ENCODE measurements at places on chromosomes 11 and 22.

DNA sequence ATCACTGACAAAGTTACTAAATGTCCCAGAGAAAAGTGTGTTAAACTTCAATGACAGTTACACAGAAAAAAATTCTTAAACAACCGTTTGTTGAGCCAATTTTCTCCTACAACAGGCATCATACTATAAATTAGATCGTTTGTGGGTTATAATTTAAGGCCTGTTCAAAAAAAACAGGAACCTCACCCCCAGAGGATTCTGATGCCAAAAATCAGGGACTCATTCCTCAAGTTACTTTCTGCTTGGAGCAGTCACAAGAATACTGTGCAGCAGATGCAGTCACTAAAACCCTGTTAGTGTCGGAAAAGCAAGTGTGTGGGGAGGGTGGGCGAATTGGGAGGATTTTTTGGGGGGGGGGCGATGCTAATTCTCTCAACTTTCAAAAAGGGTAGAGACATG, 657 bp downstream of the CWC15 start:
- no peak for DNase-seq

DNA sequence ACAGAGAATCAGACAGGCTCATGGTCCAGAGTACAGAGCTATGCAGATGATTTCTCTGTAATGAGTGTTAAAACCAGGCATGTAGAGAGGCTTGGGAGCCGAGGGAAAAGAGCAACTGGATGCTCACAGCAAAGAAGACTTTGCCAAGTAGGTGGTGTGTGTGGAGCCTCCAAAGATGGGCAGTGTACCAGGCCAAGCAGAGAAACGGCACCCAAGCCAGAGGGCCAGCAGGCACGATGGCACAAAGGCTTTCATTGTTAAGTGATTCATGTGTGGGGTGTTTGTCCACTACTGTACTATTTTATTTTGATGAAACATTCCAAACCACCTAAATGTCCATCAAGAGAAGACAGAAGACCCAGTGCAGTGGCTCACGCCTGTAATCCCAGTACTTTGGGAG, 11.1 kb downstream of the RANGAP1 start:
- no peak for DNase-seq

- no peak for DNase-seq
Observed at GRCh38 chr11:36233204-36233603, 56.0 kb downstream of the COMMD9 start.

- no peak for DNase-seq
Observed at GRCh38 chr11:7480113-7480512, 5.2 kb upstream of the OLFML1 start.

GRCh38 chr11:92980312-92980711, 10.9 kb downstream of the MTNR1B start:
- DNase-seq, result no peak

DNA sequence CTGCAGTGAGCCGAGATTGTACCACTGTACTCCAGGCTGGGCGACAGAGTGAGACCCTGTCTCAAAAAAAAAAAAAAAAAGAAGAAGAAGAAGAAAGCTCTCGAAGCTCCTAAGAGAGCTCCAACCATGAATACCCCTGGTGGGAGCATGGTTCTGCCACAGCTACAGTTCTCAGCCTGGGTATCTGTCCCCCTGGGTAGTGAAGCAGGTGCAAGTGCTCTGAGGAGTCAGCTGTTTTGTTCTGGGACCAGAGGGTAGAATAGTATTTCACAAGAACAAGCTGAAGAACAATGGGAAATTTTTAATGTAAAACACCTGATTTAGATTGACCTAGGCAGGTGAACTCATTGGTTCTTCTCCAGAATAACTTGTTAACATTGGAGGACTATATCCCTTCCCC, 4.3 kb upstream of the HYOU1 start:
- no peak for DNase-seq

DNA sequence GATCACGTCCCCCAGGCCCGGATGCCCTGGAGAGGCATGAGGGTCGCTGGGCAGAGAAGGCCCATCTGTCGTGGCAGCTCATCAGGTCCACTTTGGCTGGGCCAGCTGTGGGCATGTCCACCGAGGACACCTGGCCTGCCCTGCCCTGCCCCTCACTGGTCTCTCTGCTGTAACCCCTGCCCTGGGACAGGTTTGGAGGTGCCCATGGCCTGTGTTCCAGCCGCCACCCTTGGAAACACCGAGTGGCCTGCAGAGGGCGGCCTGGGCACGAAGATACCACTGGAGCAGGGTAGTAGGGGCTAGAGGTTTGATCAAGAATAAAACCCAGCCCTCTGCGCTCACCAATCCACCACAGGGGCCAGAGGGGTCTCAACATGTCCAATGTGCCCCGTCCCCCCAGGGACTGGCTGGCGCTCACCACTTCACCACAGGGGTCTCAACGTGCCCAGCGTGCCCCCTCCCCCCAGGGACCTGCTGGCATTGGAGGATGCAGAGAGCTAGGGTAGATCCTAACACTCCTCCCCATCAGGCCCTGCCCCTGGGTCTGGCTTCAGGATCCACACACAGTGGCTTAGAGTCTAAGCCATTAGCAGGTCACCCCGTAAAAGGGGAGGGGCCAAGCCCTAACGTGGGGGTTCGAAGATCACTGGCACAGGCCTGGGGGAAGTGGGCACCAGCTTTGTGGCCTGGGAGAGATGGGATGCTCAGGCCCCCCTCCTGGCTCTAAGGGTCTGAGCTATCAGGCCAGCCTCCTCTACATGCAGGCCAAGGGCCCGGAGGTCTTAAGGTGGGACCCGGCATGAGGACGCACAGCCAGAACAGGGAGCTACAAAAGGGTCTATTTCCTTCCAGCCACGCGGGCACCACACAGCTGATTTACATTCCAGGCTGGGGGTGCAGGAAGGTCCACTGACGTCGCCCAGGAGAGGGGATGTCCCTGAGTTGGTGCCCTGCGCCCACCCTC, 1.3 kb upstream of the HDAC10 start:
- peak; percentile 84 for DNase-seq

DNA sequence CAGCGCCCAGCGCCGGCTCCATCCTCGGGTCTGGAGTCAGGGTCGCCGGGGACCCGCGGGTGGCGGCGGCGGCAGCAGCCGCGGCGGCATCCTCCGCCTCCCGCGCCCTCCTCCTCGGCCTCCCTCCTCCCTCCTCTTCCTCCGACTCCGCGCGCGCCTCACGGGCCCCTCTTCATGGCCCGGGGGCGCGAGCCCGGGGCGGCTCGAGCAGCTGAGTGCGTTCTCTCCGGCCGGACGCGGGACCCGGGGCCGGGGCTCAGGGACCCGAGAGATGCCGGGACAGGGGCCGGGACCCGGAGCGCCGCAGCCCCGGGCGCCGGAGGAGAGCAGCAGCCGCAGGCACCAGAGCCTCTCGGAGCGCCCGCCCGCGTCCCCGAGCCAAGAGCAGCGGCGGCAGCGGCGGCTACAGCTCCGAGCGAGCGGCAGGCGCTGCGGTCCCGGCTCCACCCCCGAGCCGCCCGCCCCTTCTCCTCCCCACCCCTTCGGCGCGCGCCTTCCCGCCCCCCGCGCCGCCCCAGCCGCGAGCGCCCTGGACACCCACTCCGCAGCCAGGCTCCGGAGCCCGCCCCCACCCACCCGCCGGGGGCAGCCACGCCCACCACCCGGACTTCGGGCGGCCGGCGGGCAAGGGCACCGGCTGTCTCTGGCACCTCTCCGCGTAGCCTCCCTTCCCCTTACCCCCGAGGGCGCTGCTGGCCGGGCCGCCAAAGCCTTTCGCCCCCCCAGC, at the start of gene CHST1:
TSS of gene CHST1 (minus strand) at position 417 of the 727 bp plus-strand sequence. CDS start 14,699 bp downstream, outside the sequence.
- no peak for DNase-seq

DNA sequence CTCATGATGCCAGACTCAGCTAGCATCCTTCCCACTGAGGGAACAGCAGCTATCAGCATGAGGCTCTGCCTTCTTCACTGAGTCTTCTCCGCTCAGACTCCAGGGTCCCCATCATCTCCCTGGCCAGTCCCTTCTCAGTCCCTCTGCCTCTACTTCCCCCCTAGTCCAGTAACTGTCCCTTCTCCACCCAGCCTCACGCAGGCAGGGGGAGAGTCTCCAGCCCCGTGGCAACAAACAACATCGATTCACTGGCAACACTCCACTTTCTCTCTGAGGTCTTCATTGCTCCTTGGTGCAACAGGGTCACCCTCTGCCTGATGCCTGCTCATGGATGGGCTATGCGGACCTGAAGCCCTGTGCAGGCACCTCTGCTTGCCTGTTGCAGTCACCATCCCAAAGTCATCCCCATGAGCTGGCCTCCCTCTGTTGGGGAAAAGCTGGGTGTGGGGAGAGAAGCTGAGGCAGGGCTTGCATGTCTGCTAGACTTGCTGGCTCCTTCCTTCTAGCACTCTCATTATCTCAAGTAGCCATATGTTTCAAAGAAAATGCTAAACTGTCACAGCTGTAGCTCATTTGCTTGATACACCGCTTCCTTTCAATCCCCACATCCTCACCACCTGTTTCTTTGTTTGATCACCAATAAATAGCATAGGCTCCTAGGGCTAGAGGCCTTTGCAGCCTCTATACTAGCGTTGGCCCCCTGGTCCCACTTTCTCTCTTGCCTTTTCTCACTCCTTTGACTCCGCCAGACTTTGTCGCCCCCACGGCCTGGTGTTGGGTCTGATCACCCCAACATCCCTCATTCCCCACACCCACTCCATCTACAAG, 4.3 kb upstream of the BCR start:
- DNase-seq, result no peak

- DNase-seq, result no peak
Observed at GRCh38 chr11:124625504-124626168, 3.0 kb downstream of the TBRG1 start.

DNA sequence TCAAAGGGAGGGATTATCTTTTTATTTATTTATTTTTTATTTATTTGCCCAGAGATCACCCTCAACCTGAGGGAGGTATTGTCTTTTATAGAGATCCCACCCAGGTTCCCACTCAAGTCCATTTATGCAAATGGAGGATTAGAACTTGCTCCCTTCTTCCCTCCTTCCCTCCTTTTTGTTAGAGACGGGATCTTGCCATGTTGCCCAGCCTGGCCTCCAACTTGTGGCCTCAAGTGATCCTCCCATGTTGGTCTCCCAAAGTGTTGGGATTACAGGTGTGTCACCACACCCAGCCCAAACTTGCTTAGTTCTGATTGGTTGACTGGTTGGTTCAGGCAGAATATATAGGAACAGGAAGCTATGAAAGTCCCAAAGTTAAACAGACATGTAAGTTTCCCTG, 51.9 kb downstream of the HIPK3 start:
- DNase-seq, result no peak
